ENCODE measurements at places on chromosomes 16 and 17.

- no peak for DNase-seq
Measured at GRCh38 chr17:45240905-45241327, 19.2 kb downstream of the FMNL1 start.

DNA sequence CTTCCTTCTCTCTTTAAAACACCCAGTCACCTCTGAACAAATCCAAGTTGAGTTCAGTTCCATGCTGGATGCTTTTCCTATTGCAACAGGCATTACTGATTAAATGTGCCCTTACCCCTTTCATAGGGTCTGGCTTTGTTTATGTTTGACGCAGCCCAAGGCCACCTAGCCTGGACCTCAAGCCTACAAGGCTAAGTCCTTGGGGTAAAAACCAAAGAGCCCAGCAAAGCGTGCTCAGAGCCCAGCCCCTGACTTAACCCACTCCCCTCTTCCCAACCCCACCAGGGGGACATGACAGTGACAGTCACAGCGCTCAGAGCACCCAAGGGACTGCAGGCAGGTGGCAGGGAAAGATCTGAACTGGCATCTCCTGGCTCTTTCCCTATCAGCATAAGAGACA lies 200.6 kb downstream of the XYLT1 start:
- no peak for DNase-seq

- DNase-seq, result no peak
Measured at GRCh38 chr17:34393401-34393800, 30.4 kb upstream of the CCL1 start.

DNA sequence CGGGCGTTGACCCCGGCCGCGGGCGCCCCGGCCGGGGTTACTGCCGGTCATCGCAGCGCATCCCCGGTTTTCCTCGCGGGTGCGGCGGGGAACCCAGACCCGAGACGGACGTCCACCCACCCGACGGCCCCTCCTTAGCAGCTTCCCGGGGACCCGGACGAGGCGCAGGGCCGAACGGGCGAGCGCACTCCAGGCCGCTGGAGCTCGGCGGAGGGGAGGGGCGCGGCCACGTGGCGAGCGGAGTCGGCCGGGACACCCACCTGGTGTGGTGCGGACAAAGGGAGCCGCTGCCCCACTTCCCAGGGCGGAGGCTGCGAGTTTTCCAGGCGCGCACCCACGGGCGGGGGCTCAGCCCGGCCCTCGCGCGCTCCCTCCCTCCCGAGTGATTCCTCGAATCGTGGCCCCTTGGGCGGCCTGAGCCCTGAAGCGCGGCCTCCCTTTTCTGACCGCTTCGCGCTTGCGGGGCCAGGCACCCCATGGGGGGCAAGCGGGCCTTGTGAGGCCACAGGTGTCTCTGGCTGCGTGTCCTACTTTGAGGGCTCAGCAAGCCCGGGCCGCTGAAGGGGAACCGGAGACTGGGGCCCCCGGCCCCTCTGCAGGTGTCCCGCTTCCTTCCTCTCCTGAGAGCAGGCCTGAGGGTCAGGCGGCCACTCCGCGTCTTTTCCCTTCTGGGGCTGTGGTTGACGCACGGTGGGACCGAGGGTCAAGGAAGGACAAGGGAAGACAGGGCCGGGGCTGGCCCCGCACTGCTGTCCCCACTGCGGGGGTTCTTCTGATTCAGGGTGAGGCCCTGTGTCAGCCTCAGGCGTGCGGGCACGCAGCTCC lies 1.1 kb upstream of the FASN start:
- no peak for DNase-seq

GRCh38 chr17:41697122-41697962 lies 8.7 kb downstream of the EIF1 start:
- no peak for DNase-seq

DNA sequence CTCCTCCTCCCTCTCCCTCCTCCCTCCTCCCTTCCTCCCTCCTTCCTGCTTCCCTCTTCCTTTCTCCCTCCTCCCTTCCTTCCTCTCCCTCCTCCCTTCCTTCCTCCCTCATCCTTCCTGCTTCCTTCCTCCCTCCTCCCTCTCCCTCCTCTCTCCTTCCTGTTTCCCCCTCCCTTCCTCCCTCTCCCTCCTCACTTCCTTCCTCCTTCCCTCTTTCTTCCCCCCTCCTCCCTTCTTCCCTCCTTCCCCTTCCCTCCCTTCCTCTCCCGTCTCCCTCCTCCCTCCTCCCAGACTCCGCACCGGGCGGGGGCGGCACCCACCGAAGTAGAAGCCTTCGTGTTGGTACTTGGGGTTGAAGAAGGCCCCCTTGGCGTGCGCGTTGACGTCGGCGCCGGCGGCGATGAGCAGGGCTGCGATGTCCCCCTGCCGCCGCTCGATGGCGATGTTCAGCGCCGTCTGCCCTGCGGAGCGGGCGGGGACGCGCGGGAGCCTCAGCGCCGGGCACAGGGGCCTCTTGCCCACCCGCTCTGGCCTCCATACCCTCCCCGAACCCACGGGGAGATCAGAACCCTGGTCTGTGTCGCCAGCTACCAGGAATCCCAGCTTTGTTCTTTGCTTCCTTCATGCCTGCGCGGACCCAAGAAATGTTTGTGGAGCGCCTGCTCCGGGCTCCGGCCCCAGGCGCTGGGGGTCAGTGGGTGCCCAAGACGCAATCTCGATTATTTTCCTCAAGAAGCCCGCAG lies 22.2 kb downstream of the TRPV3 start:
- DNase-seq, result no peak

GRCh38 chr16:23704772-23705516 lies 8.1 kb downstream of the ERN2 start:
- no peak for DNase-seq

DNA sequence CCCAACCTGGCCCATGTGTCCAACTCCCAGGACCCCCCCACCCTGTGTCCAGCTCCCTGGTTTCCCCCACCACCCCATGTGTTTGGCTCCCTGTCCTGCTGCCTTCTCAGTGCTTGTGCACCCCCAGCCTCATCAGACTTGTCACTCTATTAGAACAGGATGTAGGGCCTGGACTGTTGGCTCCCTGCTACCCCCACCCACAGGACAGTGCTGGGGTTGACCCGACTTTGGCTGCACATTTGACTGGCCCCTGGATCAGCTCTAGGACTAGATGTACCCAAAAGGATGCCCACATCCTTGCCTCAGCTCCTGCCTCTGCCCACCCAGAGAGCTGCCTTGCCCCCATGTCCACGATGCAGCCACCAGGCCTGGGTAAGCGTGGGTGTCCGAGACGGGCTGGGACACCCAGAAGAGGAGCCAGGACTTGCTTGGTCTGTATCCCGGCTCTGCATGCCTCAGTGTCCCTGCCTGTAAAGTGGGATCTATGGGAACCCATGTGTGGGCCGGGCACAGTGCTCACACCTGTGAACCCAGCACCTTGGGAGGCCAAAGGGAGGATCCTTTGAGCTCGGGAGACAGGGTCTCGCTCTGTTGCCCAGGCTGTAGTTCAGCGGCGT lies 1.5 kb upstream of the CCDC57 start:
- no peak for DNase-seq

GRCh38 chr16:82083710-82084353 lies 48.8 kb downstream of the HSD17B2 start:
- no peak for DNase-seq

DNA sequence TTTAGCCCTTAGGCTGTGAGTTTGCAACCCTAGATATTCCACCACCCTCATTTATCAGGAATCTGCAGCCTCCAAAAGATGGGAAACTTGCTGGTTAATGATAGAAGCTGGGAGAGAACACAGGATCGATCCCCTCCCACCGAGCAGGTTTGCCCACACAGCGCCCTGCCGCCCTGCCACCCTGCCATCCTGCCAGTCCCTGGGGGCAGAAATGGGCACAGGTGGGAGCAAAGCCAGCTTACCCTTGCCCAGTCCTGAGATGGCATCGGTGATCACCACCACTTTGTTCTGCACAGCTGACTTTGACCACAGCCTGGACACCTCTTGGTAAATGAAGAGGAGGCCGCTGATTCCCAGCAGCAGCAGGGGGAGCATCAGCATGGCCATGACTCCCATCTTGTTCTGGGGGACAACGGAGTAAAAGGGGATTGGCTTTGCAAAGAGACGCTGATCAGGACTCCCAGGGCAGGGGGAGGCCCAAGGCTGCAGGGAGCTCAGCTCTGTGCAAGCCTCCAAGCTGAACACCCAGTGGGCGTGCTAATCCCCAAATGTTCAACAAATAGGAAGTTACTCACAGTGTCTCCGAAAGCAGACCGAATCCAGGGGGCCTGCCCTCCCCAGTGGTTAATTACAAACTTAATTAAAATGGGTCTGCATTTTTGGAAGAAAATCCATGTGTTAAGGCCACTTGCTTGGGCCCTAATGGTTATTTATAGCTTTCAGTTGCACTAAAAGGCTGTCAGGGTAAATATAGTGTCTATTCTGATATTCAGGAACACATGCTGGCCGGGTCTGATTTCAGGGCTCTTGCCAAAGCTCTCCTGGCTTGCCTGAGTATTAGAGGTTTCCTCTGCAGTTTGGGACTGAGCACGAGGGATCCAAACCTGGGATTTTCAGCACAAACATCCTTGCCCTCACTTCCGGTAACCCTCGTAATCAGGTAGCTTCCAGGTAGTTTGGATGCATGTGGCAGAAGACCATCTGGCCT lies at the start of gene DHRS7C:
TSS of gene DHRS7C (minus strand) at position 704 of the 988 bp plus-strand sequence. CDS start at position 396, 308 bp downstream.
- DNase-seq, result no peak

DNA sequence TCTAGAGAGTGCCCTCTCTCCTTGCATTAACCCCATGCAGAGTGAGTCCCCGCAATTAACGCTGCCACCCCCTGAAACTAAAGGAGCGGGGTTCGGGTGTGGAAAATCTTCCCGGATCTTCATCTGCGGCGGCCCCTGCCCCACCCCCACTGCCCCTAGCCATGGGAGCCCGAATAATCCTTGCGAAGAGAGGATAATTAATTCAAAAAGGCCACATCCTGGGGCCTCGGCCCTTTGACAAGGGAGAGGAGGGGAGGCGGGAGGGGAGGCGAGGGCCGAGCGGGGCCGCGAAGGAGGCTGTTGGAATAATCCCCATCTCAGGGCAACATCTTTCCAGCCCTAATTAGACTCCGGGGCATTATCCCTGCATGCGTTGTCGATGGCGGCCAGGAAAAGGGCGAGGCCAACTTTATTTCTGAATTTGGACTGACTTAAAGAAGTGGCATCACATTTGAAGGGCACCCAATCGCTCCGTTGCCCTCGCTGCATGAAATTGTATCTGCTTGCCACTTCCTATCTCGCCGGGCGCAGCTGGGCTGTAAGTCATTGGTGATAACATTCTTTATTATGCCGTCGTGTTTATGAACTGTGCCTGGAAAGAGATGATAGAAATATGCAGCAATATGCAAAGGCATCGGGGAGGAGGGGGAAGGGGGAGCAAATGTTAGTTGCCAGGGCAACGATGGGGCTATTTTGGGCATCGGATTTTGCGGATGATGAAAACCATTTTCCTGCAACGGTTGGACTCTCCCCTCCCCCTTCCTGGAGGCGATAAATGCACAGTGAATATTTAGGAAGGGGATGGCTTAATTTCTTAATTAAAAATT lies 387.1 kb upstream of the TNRC6C start:
- DNase-seq, result no peak

DNA sequence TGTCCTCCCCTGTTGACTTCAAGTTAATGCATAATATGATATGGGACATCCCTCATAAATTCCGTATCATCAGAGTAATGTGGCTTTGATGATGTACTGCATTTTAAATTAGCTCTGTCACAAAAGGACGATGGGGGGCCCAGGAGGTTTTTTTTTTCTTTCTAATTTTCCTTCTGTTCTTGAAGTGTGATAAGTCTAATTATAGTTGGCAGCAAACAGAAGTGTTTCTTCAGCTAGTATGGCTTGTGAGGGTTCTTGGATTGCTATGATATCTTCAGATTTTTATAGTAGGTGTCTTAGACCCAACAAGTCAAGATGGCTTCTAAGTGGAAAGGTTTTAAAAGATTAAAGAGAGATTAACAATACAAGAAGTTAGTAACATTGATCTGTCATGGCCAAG lies 796.2 kb upstream of the RBFOX1 start:
- DNase-seq, result no peak

DNA sequence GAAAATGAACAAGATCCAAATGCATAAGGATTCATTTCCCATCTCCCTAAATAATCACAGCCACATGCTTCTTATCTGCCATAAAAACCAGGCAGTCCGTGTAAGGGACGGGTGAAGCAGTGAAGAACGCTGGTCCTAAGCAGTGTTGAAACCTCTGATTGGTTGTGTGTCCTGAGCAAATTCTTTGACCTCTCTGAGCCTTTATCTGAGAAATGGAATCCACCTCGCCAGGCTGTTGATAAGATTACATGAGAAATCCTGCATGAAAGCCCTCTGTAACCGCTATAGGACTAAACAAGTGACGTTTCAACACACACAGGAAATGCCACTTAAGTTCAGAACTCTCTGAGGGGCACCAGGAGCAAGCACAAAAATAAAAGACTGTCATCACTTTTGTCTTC lies 26.8 kb downstream of the GAS7 start:
- DNase-seq, result no peak

DNA sequence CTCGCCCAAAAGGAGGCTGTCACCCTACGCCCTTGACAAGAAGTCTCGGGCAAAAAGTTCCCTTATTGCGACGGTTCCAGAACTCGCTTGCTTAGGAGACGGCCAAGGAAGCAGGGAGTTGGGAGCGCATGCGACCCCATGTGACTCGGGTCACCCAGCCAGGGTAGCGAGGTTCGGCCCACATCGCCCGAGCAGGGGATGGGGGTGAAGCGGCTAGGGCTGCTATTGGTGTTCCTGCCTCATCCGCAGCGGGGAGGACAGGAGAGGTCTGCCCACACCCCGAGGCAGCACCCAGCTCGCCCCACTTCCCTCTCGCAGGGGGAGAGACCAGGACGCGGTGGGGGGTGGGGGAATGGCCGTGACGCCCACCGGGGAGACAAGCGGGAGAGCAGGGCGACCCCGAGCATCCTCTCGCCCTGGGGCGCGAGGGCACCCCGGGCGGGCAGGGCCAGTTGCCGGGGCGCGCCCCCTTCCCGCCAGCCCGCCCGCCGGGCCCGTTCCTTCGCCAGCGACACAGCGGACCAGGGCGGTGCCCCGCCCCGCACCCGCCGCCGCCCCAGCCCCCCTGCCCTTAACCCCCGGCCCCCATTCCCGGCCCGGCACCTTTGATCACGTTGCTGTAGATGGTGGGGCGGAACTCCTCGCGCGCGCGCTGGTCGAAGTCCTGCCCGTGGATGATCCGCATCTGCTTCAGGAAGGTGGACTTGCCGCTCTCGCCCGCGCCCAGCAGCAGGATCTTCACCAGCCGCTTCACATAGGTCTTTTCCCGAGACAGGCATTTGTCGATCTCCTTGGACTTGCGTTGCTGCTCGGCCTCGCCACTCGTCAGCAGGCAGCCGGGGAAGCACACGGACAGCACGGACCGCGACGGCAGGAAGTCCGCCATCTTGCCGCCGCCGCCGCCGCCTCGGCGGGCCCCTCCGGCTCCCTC lies 567 bp downstream of the GNA13 start:
- no peak for DNase-seq

- no peak for DNase-seq
Measured at GRCh38 chr17:8320262-8320661, 10.2 kb downstream of the ARHGEF15 start.

Data from skeletal muscle cell (primary cell).